ENCODE measurements at places on chromosomes 2 and 18. TPM values are rescaled to one million over a fixed set of nuclear protein-coding genes. Genes with fewer than 3 reads are reported as not detected.

GRCh38 chr18:41842886-41843285 lies 112.1 kb upstream of the PIK3C3 start:
- no peak for DNase-seq

The PSMA8 gene
- polyA plus RNA-seq, result not detected

The LYG2 gene
- 0.25 TPM for polyA plus RNA-seq

- no peak for DNase-seq
Measured at GRCh38 chr2:102618452-102619413, 620 bp upstream of the SLC9A2 start.

The VAMP5 gene
- 54.7 TPM for polyA plus RNA-seq

GRCh38 chr2:4844881-4845280 lies 847.3 kb upstream of the SOX11 start:
- no peak for DNase-seq

DNA sequence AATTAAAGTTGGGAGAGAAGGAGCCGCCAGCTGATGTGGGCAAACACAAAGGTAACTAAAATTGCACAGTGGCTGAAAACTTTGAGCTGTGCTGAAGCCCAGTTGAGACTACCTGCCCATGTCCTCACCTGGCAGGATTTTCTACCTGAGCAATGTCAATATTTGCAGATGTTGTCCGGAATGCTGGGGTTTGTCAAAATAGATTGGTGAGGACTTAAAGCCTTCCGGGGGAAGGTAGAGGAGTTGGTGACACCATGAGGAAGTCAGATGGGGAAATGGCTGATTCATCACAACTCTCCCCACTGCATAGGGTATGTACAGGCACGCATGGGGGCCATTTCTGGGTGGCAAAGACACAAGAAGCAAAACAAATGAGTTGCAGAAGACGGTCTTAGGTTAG lies 114.9 kb downstream of the ALK start:
- DNase-seq, result no peak

DNA sequence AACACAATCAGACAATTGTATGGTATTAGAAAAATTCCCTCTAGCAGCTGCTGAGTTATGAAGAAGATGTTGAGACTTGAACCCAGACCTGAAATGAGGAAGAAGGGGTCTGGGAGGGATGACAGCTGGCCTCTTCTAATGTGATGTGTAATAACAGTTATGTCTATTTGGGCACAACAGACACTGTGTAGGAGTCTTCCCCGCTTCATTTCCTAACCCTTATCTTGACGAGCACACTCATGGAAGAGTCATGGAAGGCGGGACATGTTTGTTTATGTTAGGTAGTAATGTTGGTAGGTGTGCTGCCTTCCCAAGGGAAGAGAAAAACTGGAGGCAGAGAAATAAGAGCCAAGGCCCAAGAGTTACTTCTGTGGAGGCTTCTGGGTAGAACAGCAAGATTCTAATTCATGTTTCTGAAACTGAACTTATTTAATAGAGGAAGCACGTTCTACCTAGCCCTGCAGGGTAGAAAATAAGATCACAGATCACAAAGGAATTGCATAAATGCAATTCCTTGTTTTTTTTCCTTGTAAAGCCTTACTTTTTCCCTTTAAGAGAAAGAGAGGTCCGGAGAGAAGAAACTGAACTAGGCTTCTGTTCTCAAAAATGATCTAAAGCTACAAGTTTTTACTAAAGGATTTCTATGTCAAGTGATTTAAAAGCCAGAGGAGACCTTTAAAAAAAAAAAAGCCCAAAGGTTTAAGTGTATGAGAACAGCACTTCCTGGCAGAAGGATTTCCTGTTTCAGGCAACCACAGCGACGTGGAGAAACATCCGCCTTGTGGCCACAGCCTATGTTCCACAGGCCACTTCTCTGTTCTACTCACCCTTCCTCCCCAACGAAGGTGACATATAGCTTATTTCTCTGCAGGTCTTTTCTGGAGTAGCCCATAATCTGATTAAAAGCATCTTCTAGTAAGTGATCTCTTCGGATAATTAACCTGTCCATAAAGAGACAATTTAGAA lies 68.5 kb upstream of the STK17B start:
- no peak for DNase-seq

- DNase-seq, result no peak
Measured at GRCh38 chr2:121253021-121253673, 31.9 kb downstream of the TFCP2L1 start.

- no peak for DNase-seq
Measured at GRCh38 chr2:134449751-134450513, 196.1 kb downstream of the MGAT5 start.

The IL1RL1 gene
- polyA plus RNA-seq, result 0.41 TPM

The SPRED2 gene
- 28.3 TPM for polyA plus RNA-seq

DNA sequence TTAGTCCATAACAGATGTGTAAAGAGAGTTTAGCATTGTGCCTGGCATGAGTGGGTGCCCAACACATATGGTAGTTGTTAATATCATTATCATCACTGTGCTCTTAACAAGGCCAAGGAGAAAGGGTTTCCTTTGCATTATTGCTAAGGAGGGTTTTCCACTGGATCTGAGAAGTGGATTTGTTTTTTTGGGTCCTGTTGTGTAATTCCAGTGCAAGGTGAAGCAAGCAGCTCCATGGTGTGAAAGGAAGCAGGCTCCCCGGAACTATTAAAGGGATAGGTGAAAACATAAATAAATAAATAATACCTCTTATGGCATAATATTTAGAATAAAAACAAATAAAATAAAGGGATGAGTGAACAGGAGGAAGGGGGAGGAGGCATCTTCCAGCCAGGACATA lies 65.3 kb downstream of the MTCL1 start:
- DNase-seq, result no peak

- DNase-seq, result no peak
Measured at GRCh38 chr18:37321582-37322491, 243.8 kb downstream of the CELF4 start.

DNA sequence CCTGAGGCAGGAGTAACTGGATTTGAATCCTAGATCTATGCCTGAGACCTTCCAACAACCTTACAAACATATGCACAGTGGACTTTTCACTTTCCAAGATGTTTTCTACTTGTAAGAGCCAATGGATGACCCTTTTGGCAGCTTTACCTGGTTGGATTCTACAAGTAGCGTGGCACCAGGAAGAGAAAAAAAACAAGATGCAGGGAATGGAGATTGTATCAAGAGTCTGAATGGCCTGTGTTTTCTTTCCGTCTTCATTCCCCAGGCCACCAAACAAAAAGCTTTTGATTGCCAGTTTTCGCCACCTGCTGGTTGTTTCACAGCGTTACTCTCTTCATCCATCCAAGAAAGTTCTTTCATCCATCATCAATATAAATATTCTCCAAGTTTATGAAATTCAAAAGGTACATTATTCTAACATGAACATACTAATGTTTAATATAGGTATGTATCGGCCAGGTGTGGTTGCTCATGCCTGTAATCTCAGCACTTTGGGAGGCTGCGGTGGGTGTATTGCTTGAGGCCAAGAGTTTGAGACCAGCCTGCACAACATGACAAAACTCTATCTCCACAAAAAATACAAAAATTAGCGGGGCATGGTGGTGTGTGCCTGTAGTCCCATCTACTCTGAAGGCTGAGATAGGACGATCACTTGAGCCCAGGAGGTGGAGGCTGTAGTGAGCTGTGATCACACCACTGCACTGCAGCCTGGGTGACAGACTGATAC lies 3.5 kb upstream of the BCL2 start:
- DNase-seq, result peak; percentile 83

The SCYGR4 gene
- not detected for polyA plus RNA-seq

GRCh38 chr18:29259838-29260237 lies 1082.9 kb upstream of the CDH2 start:
- DNase-seq, result peak; percentile 5

Data from hindlimb muscle (tissue), 1 donor.